ENCODE measurements at places on chromosomes 11 and 22. TPM values are rescaled to one million over a fixed set of nuclear protein-coding genes. Genes with fewer than 3 reads are reported as not detected.

DNA sequence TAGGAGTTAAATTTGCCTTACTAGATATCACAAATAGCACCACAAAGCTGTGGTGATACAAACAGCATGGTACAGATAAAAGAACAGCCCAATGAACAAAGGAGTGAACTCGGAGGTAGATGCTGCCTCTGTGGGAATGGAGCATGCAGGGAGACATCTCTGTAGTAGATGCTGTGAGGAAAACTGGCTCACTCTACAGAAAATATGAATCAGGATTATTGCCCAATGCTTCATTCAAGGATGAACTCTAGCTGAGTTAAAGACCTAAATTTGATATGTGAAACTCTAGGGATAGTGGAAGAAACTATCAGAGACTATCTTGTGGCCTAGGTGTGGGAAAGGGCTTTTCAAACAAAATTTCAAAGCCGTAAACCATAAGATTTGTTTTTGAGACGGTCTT lies 15.3 kb upstream of the CAPN5 start:
- no peak for DNase-seq
- no peak overlapping the region for H3K27ac ChIP-seq
- H3K4me1 ChIP-seq, result peaks cover 4% of the 10 kb centered on the region
- H3K4me3 ChIP-seq, result no peak overlapping the region

GRCh38 chr11:82814379-82814778 lies 80.7 kb upstream of the FAM181B start:
- no peak overlapping the region for H3K27ac ChIP-seq
- H3K4me1 ChIP-seq, result peaks cover 12% of the 10 kb centered on the region
- H3K36me3 ChIP-seq, result no peaks in the 10 kb centered on the region
- H3K4me3 ChIP-seq, result no peak overlapping the region
- peaks cover 41% of the 10 kb centered on the region for H3K27me3 ChIP-seq

The CXCR5 gene
- total RNA-seq, result not detected

GRCh38 chr11:126416542-126417090 lies 61.1 kb downstream of the ST3GAL4 start:
- DNase-seq, result no peak
- peaks cover 6% of the 10 kb centered on the region for H3K4me1 ChIP-seq
- H3K27me3 ChIP-seq, result no peaks in the 10 kb centered on the region
- no peak overlapping the region for H3K4me3 ChIP-seq
- no peak overlapping the region for H3K27ac ChIP-seq

The HORMAD2 gene
- 0.47 TPM for total RNA-seq

The TENM4 gene
- 177 TPM for total RNA-seq

DNA sequence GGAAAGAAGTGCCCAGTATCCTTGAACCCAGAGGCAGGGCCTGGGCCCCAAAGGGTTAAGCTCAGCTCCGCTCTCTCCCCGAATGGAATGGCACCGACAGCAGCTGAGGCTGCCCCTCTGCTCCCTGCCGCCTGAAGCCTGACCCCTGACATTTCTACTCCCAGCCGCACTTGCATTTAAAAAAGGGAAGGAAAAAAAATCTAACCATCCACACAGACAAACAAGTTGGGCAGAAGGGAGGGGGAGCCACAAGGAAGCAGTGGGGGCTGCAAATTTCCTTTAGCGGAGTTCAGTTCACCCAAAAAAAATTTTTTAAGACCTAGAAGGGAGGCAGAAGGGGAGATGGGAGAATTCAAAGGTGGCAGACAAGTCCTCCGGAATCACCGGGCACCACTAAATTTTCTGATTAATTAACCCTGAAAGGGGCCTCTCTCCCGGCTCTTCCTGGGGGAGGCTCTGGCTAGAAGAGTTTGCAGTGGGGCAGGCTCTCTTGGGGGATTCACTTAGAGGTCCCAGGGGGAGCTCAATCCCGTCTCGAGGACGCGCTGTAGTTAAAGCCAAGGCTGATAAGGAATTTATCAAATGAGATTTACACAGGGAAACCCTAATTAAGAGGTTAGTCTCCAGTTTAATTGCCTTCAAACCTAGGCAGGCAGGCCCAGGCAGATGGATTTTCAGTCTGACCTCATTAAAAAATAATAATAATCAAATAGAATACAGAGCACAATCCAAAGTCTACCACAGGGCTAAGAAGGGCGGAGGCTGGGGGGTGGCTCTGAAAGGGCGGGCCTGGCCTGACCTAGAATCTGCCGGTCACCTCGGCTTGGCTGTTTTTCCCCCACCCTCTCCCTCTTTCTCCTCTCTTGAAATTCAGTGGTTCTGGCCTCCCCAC lies 25.6 kb downstream of the MN1 start:
- peak overlapping the region; percentile 61 for H3K27ac ChIP-seq
- H3K27me3 ChIP-seq, result no peaks in the 10 kb centered on the region
- H3K4me3 ChIP-seq, result no peak overlapping the region
- DNase-seq, result no peak
- H3K36me3 ChIP-seq, result peaks cover 12% of the 10 kb centered on the region

DNA sequence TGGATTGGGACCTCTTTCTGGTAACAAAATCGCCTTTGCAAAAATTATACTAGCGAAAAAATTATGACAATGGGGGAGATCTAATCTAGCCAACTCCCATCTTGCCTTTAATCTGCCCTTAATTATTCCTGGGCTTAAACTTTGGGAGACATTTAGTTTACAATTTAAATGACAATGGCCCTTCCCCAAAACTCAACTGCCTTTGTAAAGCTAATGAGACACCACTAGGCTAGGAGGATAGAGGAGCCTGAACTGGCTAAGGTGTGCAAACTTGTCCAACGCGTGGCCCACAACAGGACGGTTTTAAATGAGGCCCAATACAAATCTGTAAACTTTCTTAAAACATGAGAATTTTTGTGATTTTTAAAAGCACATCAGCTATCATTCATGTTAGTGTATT lies 67.3 kb downstream of the RSF1 start:
- H3K27me3 ChIP-seq, result no peaks in the 10 kb centered on the region
- DNase-seq, result no peak
- no peak overlapping the region for H3K4me3 ChIP-seq

The MS4A6A gene
- total RNA-seq, result not detected

The MMP7 gene
- total RNA-seq, result 0.20 TPM

- no peaks in the 10 kb centered on the region for H3K4me1 ChIP-seq
- no peaks in the 10 kb centered on the region for H3K36me3 ChIP-seq
- DNase-seq, result no peak
- H3K4me3 ChIP-seq, result no peak overlapping the region
These were observed 83.3 kb downstream of the MED15 start for GRCh38 chr22:20590477-20591294.

The TRIM49B gene
- total RNA-seq, result not detected

DNA sequence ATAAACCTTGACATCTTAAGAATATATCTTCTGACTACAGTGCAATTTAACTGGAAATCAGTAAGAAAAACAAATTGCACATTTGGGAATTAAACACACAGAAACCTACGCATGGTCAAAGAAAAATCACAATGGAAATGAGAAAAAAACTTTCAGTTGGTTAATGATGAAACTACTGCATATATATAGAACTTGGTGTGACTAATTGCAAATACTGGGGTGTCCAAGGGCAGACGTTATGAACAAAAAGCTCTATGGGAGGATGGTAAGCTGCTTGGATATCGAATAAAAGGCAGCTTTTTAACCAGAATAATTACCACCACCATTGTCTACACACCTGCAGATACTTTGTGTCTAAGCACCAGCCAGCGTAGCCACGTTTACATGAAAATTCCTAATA lies 791 bp downstream of the GDPD4 start:
- no peak overlapping the region for H3K27ac ChIP-seq
- DNase-seq, result no peak
- H3K4me3 ChIP-seq, result no peak overlapping the region

GRCh38 chr11:88655656-88656055 lies 318.1 kb upstream of the CTSC start:
- H3K4me1 ChIP-seq, result peaks cover 3% of the 10 kb centered on the region
- no peak for DNase-seq
- H3K27me3 ChIP-seq, result peaks cover 30% of the 10 kb centered on the region
- no peaks in the 10 kb centered on the region for H3K36me3 ChIP-seq
- no peak overlapping the region for H3K4me3 ChIP-seq
- no peak overlapping the region for H3K27ac ChIP-seq

DNA sequence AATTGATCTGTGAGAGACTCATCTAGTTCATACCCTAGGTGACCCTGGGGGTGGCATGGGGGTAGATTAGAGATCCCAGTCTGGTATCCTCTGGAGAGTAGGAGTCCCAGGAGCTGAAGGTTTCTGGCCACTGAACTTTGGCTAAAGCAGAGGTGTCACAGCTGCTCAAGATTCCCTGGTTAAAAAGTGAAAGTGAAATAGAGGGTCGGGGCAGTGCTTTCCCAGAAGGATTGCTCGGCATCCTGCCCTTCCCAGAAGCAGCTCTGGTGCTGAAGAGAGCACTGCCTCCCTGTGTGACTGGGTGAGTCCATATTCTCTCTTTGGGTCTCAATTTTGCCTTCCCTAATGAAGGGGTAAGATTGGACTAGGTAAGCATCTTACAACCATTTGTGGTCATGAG lies 653 bp downstream of the IL18BP start:
- DNase-seq, result no peak
- peaks cover 12% of the 10 kb centered on the region for H3K36me3 ChIP-seq
- H3K27me3 ChIP-seq, result no peaks in the 10 kb centered on the region
- H3K27ac ChIP-seq, result peak overlapping the region; percentile 40

DNA sequence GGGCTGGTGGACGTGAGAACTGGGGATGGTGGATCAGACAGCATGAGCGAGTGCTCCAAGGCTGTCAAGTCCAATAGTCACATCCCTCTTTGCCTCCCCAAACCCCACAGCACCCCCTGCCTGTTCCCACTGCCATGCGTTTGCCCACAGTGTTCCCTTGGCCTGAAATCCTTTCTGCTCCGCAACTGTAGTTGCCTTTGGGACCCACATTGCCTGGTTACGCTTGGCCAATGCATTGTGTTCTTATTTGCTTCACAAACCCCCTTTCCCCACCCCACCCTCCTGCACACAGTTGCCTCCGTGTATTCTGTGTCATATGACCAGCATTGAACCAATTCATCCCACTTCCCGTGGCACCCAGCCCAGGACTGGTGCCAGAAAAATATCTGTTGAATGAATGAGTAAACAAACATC lies 2.1 kb upstream of the KIAA0930 start:
- H3K27me3 ChIP-seq, result no peaks in the 10 kb centered on the region
- no peaks in the 10 kb centered on the region for H3K36me3 ChIP-seq
- H3K27ac ChIP-seq, result no peak overlapping the region
- no peak overlapping the region for H3K4me3 ChIP-seq
- DNase-seq, result no peak

- peak overlapping the region; percentile 2 for H3K27ac ChIP-seq
- peaks cover under 1% of the 10 kb centered on the region for H3K27me3 ChIP-seq
- DNase-seq, result no peak
- H3K36me3 ChIP-seq, result no peaks in the 10 kb centered on the region
- H3K4me1 ChIP-seq, result peaks cover 16% of the 10 kb centered on the region
- H3K4me3 ChIP-seq, result no peak overlapping the region
These were observed 296.9 kb downstream of the KIRREL3 start for GRCh38 chr11:126703662-126704061.

- no peak overlapping the region for H3K27ac ChIP-seq
- DNase-seq, result peak; percentile 39
- peaks cover 20% of the 10 kb centered on the region for H3K4me1 ChIP-seq
These were observed 155.1 kb upstream of the CADM1 start for GRCh38 chr11:115659061-115659963.

DNA sequence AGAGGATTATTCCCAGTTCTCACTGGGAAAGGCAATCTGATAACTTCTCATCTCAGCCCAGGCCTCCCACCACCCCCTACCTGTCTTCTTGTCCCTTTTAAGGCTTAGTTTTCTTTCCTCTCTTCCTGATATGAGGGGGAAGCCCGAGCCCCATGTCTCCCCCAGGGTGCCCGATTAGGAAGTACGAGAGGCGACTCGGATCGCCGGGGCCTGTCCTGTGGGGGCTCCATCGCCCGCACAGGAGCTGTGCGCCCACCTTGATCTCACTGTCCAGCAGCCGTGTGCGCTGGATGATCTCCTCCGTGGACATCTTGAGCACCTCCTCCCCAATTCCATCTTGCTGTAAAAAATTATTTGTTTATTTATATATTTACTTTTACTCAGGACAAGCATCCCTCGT lies 628 bp downstream of the PSMC3 start:
- peaks cover 16% of the 10 kb centered on the region for H3K4me1 ChIP-seq
- H3K36me3 ChIP-seq, result peaks cover 15% of the 10 kb centered on the region
- DNase-seq, result no peak
- no peaks in the 10 kb centered on the region for H3K27me3 ChIP-seq
- H3K27ac ChIP-seq, result peak overlapping the region; percentile 99
- H3K4me3 ChIP-seq, result peak overlapping the region; percentile 100

DNA sequence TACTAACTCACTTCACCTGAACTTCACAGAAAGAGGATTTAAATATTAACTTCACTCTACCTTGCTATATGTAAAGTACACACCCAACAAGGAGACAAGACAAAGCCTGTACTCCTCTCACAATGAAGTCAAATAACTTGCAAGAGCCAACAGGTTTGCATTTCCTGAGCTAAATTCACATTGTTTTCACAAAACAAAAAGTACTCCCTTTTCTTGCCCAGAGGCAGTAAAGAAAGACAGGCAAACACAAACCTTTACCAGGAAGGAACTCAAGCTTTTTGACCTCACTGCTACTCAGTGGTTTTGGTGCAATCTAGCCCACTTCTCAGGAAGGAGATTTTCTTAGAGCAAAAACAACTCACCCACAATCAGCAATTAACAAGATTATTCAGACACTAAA lies 15.7 kb downstream of the USP28 start:
- H3K36me3 ChIP-seq, result peaks cover 8% of the 10 kb centered on the region
- H3K27ac ChIP-seq, result peak overlapping the region; percentile 77
- DNase-seq, result no peak
- H3K4me3 ChIP-seq, result no peak overlapping the region
- no peaks in the 10 kb centered on the region for H3K27me3 ChIP-seq

The NCAM1 gene
- total RNA-seq, result 141 TPM

The SLC25A22 gene
- 34.3 TPM for total RNA-seq

- no peak overlapping the region for H3K27ac ChIP-seq
- peaks cover 10% of the 10 kb centered on the region for H3K36me3 ChIP-seq
- no peak for DNase-seq
- H3K27me3 ChIP-seq, result no peaks in the 10 kb centered on the region
- no peak overlapping the region for H3K4me3 ChIP-seq
These were observed 47.6 kb upstream of the OLFML1 start for GRCh38 chr11:7437696-7438095.

GRCh38 chr22:42926104-42926503 lies 69.0 kb upstream of the ARFGAP3 start:
- H3K27me3 ChIP-seq, result no peaks in the 10 kb centered on the region
- no peaks in the 10 kb centered on the region for H3K36me3 ChIP-seq
- no peak for DNase-seq
- peaks cover 28% of the 10 kb centered on the region for H3K4me1 ChIP-seq
- no peak overlapping the region for H3K4me3 ChIP-seq
- H3K27ac ChIP-seq, result peak overlapping the region; percentile 62

The KRTAP5-9 gene
- 0.62 TPM for total RNA-seq

The DDIAS gene
- 4.0 TPM for total RNA-seq

DNA sequence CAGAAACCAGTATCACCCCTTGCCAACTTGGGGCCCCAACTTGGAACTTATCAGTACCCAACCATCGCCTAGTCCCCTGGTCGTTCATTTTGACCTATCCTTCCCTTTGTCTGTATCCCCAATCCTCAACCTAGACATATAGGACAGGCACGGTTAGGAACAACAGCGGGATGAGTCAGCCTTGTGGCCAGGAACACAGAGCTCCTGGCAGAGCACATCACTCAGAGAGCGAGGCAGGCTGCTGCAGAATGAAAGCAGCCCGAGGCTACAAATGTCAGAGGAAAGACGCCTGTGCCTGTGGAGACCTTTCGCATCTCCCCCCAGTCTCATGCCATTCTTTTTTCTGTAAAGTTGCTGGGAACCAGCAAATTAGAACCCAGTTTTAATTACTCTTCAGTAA lies 14.6 kb downstream of the DKK3 start:
- peak overlapping the region; percentile 3 for H3K27ac ChIP-seq
- no peak for DNase-seq
- peaks cover 7% of the 10 kb centered on the region for H3K36me3 ChIP-seq
- no peak overlapping the region for H3K4me3 ChIP-seq
- peaks cover 18% of the 10 kb centered on the region for H3K4me1 ChIP-seq

The EFCAB6 gene
- total RNA-seq, result 2.6 TPM

The SCGB2A2 gene
- not detected for total RNA-seq

The SLC6A5 gene
- not detected for total RNA-seq

The B4GALNT4 gene
- 294 TPM for total RNA-seq
